ENCODE measurements at places on chromosomes 5 and 9. TPM values are rescaled to one million over a fixed set of nuclear protein-coding genes. Genes with fewer than 3 reads are reported as not detected.

IRX2 gene
- polyA plus RNA-seq: 6.1 TPM

DNA sequence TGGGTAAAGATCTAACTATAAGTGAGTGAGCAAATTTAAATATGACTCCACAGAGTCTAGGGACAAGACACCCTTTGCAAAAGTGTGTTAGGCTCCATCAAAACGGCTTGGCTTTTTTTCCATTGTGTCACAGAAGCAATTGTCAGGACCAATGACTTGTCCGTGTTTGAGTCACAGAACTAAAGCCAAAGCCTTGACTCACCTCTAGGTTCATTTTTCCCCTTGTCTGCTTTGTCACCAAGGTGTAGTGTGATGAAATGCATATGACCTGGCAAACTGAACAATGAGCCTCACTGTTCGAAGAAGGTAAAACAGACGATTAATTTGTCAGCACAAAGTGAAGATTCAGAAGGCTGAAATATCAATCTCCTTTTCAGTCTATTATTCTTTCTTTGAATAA, 331.0 kb downstream of the GLIS3 start:
- DNase-seq: peak; percentile 90

DNA sequence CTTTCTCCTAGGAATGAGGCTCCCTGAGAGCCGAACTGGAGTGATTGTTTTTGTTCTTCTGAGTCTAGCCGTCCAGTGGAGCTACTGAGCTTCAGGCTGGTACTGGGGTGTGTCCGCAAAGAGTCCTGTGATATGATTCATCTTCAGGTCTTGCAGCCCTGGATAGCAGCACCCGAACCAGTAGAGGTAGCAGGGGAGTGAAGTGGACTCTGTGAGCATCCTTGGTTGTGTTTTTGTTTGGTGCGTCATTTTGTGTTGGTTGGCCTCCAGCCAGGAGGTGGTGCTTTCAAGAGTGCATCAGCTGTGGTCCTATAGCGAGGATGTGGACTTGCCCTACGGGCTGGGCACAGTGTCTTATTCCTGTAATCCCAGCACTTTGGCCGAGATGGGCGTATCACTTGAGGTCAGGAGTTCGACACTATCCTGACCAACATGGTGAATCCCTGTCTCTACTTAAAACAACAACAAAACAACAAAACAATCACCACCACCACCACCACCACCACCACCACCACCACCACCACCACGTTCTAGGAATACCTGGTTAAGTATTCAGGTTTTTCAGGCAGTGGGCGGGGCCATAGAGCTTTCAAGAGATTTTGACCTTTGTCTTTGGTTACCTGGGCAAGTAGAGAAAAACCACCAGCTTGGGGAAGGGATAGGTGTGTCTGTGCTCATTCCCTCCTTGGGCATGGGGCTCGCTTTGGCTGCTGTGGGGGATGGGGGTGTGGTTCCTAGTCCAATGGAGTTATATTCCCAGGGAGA, 154.0 kb downstream of the WDR70 start:
- no peak for DNase-seq

- no peak for DNase-seq
Measured at GRCh38 chr5:17761326-17761725, 127.1 kb downstream of the TAF11L14 start.

DNA sequence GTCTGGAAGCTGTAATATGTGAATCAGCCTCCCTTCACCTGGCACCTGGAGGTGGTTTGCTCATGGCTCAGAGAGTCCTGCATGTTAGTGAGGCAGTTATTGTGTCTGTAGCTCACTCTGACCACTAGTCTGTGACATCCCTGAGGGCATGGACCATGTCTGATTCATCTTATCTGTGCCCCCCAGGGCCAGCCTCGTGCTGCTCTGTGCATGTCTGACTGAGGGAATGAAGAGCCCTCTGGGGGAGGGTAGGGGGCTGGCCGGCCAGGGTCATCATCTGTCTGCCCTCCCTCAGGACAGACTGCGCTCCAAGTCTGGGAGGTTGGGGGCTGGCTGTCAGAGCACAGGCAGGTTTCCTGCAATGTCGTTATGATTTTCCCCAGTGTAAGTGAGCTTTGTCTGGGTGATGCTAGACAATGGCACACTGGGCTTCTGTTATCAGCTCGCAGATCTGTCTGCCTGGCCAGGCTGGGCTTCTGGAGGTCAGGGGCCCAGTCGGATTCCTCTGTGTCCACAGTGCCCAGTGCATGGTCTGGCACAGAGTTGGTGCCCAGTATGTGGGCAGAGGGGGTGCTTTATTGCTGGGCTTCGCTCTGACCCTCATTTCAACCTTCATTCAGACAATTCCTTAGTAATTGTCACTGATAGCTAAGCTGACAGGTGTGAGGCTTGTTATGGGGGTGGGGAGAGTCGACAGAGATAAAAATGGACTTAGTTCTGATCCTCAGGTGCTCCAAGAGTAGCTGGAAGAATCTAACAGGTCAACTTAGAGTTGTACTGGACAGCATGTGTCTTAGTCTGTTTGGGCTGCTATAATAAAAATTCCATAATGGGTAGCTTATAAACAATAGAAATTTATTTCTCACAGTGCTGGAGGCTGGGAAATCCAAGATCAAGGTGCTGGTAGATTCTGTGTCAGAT, 85.7 kb upstream of the SHB start:
- DNase-seq: no peak

DND1 gene
- polyA plus RNA-seq: not detected

- DNase-seq: peak; percentile 89
Measured at GRCh38 chr5:149114403-149115312, 26.6 kb upstream of the ABLIM3 start.

LOX gene
- 1,226 TPM for polyA plus RNA-seq

TPM2 gene
- polyA plus RNA-seq: 3,584 TPM

GRCh38 chr5:151493665-151494064, 46.3 kb downstream of the SLC36A1 start:
- DNase-seq: no peak

CDC20B gene
- 0.20 TPM for polyA plus RNA-seq

- DNase-seq: peak; percentile 34
Measured at GRCh38 chr5:139795074-139796001, at the start of gene PSD2. PSD2 (plus strand) TSS chr5:139795808; CDS start chr5:139809441, 13,633 bp downstream.

GRCh38 chr5:102921341-102922044, 166.4 kb downstream of the PAM start:
- peak; percentile 65 for DNase-seq
